Stimulated activated CD4-positive, alpha-beta T cell treated with anti-CD3 and anti-CD28 coated beads, Interleukin-15, amount 100 ng/mL, for 24 hours (primary cell): ENCODE measurements at places on chromosomes 13 and 19.

GRCh38 chr19:38557205-38557799, 60.5 kb downstream of the MAP4K1 start:
- DNase-seq, result peak; percentile 54

DNA sequence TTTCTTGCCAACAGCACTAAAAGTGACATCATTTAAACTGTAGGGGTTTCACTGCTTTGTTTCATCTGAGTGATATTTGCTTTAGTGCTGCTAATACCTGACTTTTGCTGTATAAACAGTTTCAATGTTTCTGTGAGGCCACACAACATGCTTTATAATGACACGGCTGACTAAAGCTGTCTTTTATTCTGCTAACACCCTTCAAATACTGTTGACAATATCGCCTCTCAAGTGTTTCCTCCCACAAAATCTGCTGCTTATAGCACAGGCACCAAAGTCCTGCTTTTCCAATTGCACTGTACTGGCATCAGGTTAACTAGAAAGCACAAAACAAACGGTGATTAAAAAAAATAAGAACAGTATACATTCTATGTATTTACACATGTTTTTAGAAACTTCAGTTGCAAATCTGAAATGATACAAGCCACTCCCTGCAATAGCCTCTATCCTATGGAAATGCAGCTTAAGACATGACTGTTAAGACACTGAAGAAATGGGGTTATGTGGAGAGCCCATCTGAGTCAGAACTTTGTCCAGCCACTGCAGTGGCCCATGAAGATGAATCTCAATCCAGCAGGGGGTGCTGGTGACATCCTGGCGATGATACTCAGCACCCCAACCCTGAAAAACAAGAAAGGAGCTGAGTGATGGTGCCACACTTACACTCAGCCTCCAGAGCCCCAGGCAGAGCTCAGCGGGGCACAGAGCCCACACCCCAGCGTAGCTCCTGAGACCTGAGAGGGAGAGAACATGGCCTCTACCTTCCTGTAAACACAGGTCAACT, 29.4 kb downstream of the RFXAP start:
- peak; percentile 35 for DNase-seq

DNA sequence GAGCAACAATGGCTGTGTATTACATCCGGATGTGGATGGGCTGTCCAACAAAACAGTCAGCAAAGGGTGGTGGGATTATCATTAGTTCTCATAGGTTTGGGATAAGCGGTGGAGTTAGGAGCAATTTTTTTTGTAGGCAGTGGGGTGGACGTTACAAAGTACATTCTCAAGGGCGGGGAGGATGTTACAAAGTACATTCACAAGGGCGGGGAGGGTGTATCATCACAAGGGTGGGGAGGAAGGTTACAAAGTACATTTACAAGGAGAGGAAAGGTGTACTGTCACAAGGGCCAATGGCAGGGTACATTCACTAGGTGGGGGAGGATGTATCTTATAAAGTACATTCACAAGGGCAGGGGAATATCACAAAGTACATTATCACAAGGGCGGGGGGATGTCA, 20.8 kb upstream of the ZNF561 start:
- DNase-seq, result no peak

- DNase-seq, result no peak
Measured at GRCh38 chr13:50404769-50405168, 389.5 kb downstream of the KCNRG start.
